ENCODE measurements at places on chromosomes 1 and 21.

DNA sequence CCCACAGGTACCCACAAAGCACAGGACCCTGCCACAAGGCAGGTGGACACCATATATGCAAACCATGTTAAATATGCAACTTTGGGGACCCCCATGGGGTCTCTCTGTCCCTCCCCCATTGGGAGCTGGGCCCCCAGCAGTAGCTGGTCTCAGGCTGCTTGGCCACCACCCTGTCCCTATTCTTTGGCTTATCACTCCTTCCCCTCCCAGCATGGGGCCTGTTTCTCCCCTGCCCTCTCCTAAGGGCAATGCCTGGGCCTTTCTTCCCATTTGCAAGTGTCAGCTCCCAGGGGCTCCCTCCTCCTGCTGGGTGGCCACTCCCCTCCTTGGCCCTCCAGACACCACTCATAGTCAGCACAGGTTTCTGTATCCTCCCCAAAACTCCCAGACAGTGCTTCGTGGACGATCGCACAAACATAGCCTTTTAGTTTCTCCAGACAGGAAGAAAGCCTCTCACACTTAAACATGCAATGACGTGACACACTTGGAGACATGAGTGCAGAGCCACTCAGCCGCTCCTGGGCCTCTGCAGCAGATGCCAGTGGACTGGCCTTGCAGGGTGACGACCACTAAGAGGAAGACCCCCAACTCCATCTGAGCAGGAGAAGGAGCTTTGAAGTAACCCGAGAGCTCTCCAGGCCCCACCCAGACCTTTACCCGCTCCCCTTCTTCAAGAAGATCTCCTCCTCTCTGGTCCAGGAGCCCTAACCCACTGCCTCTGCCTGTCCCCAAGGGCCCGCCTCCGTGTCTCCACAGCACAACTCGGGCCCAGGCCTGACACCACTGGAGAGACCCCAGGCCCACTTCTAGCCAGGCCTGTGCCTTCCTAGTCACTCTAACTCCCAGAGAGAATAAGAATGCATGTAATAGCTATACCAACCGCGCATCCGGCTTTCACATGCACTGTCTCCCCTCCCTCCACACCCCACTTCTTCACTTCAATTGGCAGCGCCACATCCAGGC lies 22.9 kb downstream of the CITED4 start:
- DNase-seq: no peak

DNA sequence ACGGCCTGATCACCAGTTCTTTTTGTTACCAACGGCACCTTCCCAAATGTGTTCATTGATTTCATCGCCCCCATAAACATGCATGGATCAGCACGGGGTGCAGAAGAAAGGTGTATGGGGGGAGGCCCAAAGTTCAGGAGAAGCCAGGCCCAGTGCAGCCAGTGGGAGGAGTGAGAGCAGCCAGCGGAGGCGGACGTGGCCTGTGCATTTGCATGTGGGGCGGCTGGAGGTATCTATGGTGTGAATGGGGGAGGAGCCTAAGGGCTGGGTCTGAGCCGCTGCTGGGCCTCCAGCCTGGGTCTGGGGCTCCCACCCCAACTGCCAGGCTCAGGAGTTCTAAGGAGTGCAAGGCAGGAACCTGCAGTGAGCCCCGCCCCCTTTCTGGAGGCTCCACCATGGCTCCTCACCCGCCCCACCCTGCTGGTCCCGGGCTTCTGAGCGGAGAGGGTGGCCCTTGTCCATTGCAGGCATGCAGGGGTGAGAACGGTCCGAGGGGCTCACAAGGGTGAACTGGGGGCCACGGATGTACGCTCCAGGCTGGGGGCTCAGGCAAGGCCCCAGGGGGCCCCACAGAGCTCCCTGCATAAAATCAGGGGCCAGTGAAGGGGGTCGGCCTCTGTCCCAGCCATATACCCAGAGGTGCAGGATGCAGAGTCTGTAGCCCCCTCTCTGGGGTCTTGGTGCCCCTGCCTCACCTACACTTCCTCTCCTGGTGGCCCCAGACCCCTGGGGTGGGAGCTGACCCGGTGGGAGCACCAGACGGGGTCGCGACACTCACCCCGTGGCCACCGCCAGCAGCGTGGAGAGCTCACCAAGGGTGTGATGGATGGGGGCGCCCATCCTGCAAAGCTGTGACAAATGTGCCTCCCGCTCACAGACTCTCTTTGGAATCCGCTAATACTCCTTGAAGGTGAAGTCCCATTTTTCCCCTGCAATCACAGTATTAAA lies 31.3 kb upstream of the TTC34 start:
- DNase-seq: no peak

- no peak for DNase-seq
These were observed at the start of gene IL6R for GRCh38 chr1:154404984-154405746. Gene IL6R (plus strand): TSS chr1:154405343. CDS start chr1:154405630, 287 bp downstream.

- DNase-seq: no peak
These were observed 120.0 kb downstream of the PGBD5 start for GRCh38 chr1:230306169-230306568.

- no peak for DNase-seq
These were observed 31.5 kb downstream of the COL18A1 start for GRCh38 chr21:45436351-45437065.

- no peak for DNase-seq
These were observed 143.8 kb downstream of the TGFB2 start for GRCh38 chr1:218488986-218489385.

DNA sequence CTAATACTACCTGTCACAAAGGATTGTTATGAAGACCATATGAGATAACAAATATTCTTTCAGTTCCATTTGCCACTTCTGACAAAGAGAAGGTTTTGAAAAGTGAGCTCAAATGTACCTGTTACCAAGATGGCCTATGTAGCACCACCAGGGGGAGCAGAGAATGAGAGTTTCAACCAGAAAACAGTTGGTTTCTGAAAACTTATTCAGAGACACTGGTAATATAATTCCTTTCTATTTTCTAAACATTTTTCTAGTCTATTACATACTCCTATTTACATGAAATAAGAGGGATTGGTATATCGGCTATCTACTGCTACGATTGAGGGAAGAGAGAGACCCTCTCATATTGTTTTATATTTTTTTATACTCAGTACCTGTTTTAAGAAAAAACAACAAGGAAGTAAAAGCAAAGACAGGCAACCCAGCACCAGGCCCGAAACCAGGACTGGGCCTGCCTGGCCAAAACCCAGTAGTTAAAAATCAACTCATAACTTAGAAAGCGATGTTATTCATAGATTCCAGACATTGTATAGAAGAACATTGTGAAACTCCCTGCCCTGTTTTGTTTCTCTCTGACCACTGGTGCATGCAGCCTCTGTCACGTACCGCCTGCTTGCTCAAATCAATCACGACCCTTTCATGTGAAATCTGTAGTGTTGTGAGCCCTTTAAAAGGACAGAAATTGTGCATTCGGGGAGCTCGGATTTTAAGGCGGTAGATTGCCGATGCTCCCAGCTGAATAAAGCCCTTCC lies 48.3 kb downstream of the IL23R start:
- DNase-seq: no peak

- no peak for DNase-seq
These were observed 3.7 kb upstream of the QSOX1 start for GRCh38 chr1:180150982-180151381.

- no peak for DNase-seq
These were observed 5.1 kb upstream of the NPHP4 start for GRCh38 chr1:5997316-5997715.

GRCh38 chr1:203038891-203039608 lies 12.8 kb downstream of the PPFIA4 start:
- peak; percentile 78 for DNase-seq

- DNase-seq: no peak
These were observed 13.2 kb upstream of the SDHB start for GRCh38 chr1:17067069-17067426.

DNA sequence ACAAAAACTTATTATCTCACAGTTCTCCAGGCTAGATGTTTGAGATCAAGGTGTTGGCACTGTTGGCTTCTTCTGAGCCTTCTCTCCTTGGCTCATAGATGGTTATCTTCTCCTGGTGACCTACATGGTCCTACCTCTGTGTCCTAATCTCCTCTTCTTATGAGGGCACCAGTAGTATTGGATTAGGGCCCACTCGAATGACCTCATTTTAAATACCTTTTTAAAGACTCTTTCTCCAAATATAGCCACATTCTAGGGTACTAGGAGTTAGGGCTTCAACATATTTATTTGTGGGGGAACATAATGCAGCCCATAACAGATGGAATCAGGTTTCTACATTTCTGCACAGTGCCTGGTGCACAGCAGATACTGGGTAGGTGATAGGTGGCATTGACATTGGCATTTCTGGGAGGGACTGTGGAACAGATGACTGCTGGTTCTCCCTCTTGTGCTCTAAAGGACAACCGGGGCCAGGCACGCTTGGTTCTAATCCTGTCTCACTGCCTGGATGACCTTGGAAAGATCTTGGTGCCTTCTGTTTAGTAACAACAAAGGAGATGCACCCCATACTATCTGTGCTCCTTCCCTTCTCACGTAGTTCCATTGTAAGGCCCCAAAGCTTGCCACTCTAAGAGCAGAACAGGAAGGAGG lies 140.3 kb downstream of the PLPP3 start:
- DNase-seq: no peak

DNA sequence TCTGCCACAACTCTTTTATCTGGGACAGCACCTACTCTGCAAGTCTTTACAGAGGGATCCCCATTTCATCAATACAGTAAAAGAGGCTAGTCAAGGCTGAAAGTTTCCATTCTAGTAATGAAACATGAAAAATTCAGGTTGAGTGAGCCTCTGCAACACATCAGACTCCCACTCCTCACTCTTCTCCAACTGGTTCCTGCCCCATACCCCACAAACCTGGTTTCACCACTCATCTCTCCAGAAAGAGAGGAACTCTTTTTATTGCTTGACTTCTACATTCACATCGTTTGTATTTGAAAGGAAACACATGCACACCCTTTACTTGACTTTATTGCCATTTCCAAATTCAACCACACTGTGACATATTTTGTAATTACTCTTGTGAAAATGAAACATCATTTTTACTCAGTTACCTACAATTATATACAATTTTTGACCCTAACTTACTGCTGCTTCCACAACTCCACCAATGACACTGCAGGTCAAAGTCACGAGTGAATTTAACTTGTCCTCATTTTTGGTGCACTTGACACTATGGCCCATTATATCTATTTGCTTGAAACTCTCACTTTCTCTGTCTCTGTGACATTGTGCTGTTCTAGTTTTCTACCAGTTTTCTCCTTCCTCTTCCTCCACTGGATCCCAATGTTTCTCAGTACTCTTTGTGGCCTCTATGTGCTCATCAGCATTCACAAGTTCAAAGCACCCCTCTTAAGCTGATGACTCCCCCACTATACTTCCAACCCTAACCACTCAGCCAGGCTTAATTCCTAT lies 8.0 kb downstream of the STX6 start:
- no peak for DNase-seq

GRCh38 chr1:157695417-157695816 lies 5.2 kb downstream of the FCRL3 start:
- no peak for DNase-seq

DNA sequence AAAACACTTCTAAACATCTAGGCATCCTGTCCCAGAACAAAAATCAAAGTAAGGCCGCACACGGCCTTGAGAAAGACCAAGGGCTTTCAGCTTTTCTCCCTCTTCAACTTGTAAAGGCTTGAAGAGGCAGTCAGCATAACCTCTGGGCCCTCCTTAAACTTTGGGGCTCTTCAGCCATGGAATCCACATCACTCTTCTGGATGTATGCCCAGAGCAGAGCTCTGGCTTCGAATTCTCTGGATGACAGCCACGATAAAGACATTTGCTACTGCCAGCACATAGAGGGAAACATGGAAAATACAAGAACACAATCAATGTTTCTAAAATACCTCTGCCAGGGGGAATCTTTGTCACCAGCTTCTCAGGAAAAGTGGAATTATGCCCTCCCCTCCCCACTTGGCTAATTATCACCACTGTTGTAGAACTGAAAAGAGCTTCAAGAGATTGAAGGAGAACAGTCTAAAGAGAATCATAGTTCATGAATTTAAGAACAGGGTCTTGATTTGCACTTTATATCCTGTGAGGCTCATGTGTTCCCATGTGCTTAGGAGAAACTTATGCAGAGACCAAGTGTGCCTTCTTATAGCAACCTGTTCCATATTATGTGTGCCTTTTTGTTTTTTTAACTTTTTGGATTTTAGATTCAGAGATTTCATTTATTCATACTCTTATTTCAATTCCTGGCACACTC lies 39.0 kb upstream of the DPT start:
- DNase-seq: no peak

- no peak for DNase-seq
These were observed 47.2 kb upstream of the SYT14 start for GRCh38 chr1:209890641-209891330.

GRCh38 chr1:227779021-227779441 lies 36.4 kb upstream of the PRSS38 start:
- DNase-seq: no peak

GRCh38 chr1:219088778-219089557 lies 84.7 kb upstream of the LYPLAL1 start:
- peak; percentile 5 for DNase-seq

DNA sequence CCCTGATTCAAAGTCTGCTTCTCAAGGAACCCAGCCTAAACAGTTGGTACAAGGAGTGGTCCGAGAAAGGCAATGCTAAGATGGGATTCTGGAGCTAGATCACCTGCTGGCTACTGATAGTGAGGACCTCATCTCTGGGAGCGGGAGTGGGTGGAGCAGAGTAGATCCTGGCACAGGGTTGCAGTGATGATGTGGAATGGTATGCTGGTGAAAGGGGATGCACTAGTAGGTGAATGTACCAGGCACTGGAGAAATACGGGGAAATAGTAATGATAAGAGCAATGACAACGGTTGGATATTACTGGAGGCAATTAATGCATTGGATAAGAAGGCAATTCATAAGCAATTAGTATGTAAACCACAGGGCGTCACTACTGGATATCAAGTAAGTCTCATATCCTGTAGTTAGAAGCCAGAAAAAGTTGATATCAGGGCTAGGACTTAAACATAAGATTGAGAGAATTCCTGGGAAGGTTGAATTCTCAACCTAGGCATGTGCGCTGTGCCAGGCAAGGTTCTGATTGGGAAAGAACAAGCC lies 169.2 kb upstream of the LMO4 start:
- no peak for DNase-seq

DNA sequence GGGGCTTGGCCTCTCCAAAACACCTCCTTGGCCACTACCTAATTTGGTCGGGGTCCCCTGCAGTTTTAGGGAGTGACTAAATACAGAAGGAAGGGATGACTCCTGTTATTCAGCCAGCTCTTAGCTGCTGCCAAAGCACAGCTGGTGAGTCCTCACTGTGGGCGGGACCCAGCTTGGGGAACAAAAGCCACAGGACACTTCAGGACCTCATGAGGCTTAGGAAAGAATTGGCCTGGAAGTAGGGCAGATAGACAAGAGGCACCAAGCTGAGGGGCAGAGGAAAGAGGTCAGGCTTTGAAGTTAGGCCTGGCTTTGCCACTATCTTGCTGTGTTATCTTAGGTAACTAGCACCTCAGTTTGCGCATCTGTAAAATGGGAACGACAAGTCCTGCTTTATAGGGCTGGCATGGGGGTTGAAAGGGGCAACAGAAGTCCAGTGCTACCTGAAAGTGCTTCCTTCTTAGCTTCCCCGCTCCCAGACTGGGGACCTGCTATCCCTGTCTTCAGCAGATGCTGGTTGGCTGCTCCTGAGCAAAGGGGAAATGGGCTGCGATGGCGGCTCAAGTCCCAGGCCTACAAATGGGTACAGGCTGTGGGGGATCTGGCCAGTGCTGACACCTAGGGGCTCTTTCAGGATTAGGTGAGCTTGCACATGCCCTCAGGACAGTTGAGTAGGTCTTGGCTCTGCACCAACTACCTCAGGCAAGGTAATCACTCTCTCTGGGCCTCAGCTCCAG lies 15.7 kb downstream of the IFI6 start:
- DNase-seq: no peak
